Epithelial cell of prostate (primary cell): ENCODE measurements at places on chromosomes 6 and 20.
A peak's percentile ranks its signal among the peaks of the same experiment; 100 is the strongest.

- DNase-seq, result no peak
Observed at GRCh38 chr6:56246881-56247653, at the start of gene COL21A1. Gene COL21A1 (minus strand): TSS chr6:56247580. CDS start chr6:56182618, 64,962 bp downstream.

- DNase-seq, result no peak
Observed at GRCh38 chr6:28941684-28942448, 18.1 kb upstream of the TRIM27 start.

GRCh38 chr6:85464722-85465150, 14.9 kb downstream of the NT5E start:
- DNase-seq, result peak; percentile 85

GRCh38 chr20:35091816-35092523, 637 bp downstream of the TRPC4AP start:
- DNase-seq, result no peak

GRCh38 chr20:1993986-1994385, at the start of gene PDYN:
Gene PDYN (minus strand): TSS chr20:1994058. CDS start chr20:1983084, 10,974 bp downstream.
- DNase-seq, result no peak

GRCh38 chr6:8738951-8739350, 303.6 kb upstream of the SLC35B3 start:
- no peak for DNase-seq

- DNase-seq, result no peak
Observed at GRCh38 chr6:159109391-159109790, 59.8 kb upstream of the FNDC1 start.
